Breast epithelium (tissue), 4 donors: ENCODE measurements at places on chromosomes 13 and 19. TPM values are rescaled to one million over a fixed set of nuclear protein-coding genes. Genes with fewer than 3 reads are reported as not detected.

Gene LAIR1
- 44.5 TPM for total RNA-seq

- no peak for DNase-seq
Observed at GRCh38 chr13:70812481-70812880, 704.2 kb upstream of the KLHL1 start.

DNA sequence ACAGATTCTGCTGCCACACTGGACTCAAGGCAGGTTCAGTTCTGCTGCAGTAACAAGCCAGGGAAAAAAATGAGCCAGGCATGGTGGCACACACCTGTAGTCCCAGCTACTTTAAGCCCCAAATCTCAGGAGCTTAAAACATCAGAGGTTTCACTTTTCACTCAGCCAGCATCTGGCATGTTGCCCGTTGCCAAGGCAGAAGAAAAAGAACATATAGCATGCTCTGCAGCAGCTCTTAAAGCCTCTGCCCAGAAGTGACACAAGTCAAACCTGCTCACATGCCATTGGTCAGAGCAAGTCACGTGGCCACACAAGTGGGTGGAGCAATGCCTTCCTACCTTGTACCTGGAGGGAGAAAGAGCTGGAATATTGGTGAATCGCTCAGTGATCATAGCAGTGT, 14.7 kb upstream of the ADGRE5 start:
- peak; percentile 61 for DNase-seq

Gene KIR3DL1
- total RNA-seq = not detected

Gene LIM2
- not detected for total RNA-seq

DNA sequence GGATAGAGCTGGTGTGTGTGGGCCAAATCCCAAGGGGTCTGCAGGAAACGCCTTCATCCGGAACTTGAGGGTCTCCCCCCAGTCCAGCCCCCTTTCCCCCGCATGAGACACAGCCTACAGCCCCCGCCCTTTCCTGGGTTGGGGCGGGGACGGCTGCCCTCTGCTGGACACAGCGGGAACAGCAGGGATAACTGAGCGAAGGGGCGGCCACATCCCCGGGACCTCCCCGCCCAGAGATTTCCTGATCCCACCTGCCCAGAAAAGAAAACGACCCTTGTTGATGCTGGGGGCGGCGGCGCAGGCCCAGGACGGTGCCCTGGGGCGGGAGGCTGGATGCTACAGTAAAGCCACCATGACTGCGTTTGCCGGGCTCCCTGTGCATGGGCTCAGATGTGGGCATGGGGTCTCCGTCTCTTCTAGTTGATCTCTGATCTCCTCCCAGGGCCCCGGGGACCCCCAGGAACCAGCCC, 14.2 kb downstream of the ONECUT3 start:
- no peak for DNase-seq

DNA sequence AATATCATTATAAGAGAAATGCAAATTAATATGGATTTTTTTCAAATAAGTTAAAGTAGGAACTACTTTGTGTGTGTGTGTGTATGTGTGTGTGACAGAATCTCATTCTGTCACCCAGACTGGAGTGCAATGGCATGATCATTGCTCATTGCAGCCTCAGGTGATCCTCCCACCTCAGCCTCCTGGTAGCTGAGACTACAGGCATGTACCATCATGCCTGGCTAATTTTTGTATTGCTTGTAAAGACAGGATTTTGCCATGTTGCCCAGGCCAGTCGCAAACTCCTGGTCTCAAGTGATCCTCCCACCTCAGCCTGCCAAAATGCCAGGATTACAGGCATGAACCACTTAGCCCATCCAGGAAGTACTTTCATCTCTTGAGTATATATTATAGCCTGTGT, 3.2 kb upstream of the ERVV-2 start:
- DNase-seq = no peak

DNA sequence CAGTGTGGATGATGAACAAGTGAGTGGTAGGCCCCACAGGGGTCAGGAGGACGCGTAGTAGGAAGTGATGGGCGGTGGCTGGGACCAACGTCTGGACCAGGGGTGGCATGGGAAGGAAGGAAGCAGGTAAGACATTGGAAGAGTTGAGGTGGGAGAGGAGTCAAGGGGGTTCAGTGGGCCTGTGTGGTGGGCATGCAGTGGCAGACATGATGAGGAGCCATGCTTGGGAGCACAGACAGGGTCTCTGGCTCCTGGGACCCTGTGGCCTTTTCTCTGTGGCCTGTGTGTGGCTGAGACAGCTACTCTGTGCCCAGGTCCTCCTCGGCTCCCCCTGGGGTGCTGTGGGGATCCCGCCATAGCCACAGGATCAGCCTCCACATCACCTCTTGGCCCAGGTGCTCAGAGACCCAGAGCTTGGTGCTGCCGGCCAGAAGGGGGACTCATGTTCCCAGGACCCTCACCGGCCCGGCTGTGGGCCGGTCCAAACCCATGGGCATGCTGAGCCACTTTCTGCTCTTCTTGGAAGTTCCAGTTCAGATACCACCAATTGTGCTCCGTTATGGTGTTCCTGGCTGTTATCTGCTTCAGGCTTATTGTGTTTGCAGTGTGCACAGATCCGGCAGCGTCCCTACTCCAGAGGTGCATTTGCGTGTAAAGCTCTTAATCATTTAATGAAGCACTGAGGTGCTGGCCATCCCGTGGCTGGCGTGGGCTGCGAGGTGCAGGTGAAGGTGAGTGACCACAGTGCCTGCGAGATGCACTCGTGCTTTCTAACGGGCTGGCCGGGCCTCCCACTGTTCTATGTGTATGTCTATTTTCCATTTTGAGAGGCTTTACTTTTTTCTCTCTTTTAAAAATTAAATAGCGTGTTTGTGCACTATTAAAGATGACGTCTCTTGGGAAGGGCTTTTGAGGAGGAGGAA, 147.9 kb downstream of the TEX29 start:
- no peak for DNase-seq

- DNase-seq = no peak
Observed at GRCh38 chr13:31116224-31116623, 45.5 kb downstream of the HSPH1 start.

Gene PSENEN
- total RNA-seq = 37.4 TPM

DNA sequence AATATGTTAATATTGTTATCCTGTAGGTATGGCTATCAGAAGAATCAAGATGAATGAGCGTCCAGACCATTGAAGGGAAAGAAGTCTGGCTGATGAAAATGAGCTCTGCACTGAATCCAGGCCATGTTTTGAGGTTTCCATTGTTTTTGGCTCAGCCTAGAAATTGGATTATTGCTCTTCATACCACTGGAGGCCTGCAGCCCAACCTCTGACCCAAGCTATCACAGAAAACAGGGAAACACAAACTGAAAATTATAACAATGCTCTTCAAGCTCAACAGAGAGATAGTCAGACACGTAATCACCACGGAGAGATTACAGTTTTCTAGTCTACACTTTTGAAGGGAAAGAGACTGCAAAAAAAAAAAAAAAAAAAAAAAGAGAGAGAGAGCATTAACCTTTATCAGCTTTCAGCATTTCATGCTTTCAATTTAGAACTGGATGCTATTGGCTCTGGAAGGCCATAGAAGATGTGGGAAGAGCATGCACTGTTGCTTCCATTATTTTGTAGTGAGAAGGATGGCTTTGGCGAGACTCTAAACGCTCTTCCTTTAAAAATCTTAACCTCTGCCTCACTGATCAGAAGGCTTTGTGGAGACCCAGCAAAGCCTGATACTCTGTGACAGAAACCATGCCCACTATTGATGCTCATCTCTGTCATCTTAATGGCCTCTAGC, 10.8 kb downstream of the EDNRB start:
- no peak for DNase-seq

DNA sequence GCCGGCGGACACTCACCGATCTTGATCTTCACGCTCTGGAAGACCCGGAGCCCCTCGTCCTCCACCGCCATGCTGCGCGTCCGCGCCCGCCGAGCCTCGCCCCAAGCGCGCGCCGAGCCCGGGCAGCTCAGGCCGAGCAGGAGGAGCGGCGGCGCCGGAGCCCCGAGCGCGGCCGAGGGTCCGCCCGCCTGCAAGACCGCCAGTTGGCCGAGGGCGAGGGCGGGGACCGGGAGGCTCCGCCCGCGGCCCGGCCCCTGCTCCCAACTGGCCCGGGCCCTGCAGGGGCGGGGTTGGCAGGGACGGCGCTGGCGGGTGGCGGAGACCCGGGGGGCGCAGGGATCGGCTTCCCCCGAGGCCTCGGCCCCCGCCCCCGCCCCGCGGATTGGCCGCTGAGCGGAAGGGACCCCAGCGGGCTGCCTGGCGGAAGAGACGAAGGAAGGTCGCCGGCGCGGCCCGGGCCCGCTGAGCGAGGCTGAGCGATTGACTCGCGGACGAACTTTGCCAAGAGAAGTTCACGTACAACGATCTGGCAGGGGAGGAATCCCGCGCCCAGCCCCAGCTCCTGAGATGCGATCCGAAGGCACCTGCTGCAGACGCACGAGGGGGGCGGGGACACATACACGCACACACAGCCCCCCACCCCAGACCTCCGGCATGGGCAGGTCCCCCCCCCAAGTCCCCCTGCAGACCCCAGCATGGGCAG, at the start of gene RASA3:
Gene RASA3 (minus strand): TSS at position 205 of the 703 bp plus-strand sequence. CDS start 134 bp downstream, at position 71.
- DNase-seq = no peak

DNA sequence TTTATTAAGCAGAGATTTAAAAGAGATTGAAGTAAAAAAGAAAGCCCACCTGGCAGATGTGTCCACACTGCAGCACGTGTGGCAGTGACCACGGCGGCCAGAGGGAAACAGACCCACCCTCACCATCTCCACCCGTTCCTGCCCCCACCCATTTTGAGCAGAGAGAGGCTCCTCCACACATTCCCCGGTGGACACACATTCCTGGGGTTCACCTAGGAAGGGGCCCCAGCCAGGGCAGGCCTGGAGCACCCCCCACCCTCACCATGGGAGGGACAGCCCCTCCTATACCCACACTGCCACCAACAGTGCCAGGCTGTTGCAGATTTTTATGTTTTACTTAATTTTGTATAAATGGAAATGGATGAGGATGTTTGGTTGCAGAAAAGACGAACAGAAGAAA, 54.9 kb downstream of the SLC7A9 start:
- DNase-seq = no peak

DNA sequence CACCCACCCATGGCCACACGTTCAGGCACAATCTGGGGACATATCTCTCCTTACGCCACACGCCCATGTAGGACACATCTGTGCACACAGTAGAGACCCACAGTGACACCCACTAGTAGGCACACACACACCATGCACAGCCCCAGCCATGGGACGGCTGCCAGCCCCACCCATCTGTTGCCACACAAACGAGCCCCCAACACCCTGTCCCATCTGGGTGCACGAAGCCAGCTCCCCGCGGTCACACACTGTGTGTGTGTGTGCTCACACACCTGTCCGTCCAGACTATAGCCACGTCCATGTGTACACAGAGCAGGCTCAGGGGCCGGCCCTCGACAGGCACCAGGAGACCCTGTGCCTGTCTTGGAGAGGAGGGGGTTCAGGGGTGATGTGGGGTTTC, 10.6 kb downstream of the ERFL start:
- no peak for DNase-seq

DNA sequence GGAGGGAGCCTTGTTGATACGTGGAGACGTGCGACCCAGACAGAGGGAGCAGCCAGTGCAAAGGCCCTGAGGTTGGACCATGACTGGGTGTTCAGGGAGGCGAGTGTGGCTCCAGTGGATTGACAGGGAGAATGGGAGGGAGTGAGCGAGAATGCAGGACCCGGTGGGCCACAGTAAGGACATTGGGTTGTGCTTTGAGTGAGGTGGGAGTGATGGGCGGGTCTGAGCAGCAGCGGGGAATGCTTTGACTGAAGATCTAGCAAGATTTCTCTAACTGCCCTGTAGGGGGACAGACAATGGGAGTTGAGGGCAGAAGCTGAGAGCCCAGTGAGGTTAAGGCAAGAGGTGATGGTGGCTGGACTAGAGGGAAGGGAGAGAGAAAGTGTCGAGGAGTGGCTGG, 7.7 kb upstream of the NANOS2 start:
- no peak for DNase-seq

DNA sequence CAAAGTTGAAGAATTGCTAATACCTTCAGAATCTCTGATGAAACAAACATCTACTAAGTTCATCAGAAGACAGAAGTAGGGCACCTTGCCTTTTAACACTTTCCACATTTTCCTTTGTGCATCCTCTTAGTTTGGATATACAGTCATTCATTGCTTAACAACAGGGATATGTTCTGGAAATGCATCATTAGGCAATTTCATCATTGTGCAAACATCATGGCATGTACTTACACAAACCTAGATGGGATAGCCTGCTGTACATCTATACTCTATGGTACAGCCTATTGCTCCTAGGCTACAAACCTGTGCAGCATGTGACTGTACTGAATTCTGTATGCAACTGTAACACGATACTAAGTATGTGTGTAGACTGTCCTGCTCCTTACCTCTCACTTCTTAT, 169.8 kb downstream of the SUCLA2 start:
- no peak for DNase-seq

Gene TNFSF11
- total RNA-seq = 1.9 TPM

- DNase-seq = no peak
Observed at GRCh38 chr13:42970824-42971690, 21.0 kb downstream of the EPSTI1 start.

DNA sequence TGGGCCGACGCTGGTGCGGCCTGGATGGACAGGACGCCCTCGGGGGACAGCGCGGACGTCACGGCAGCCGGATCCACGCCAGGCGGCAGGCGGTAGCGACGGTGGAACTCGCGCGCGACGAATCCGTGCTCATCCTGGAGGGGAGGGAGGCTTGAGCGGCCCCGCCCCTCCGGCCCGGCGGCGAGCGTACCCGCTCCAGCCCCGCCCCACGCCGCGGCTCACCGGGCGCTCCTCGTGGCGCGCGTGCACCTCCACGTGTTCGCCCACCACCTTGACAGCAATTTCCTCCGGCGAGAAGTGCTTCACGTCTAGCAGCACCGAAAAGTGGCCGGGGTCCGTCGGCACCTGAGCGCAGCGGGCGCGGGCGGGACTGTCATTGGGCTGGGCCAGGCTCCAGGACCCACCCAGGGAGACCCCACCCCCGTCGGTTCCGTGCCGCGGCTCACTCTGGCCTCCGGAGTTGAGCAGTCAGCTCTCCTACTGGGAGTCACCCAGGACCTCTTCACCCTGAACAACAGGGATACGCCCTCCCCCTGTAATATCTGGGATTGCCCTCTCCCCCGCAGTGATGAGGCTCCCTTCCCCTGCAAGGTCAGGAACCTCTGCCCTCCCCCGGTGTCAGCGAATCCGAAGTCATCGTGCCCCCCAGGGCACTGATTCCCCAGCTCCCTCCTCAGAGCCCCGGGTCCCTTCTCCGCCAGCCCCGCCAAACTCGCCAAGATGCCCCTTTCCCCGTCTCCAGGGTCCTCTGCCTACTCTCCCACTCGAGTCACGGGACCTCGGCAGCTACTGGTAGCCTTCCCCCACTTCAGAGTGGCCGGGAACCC, 1.1 kb downstream of the HSPB6 start:
- DNase-seq = peak; percentile 80

DNA sequence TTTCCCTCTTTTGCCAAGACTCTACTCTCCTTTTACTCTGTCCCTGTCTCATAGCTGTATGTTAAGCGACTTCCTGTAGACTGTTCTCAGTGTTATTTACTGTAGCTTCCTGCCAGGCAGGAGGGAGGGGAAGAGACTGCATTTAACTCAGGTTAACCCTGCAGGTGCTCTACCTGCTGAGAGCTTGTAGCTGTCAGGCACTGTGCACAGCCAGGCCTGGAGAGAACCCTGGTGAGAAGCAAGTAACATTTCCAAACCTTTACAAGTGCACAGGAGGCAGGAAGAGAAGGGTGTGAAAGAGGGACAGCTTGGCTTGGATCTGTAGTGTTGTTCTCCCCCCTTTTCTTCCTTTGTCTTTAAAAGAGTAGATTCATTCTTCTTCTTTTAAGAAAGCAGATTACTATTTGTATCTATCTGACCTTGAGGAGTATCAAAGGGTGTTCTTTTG, 167.1 kb downstream of the LMO7 start:
- DNase-seq = no peak

Gene HRC
- total RNA-seq = 2.7 TPM

Gene SLC10A2
- 0.33 TPM for total RNA-seq
